ENCODE measurements at places on chromosomes 7 and 10.
A peak's percentile ranks its signal among the peaks of the same experiment; 100 is the strongest.

GRCh38 chr7:99943641-99944496, 14.4 kb upstream of the GJC3 start:
- DNase-seq: peak; percentile 36

- no peak for DNase-seq
These were observed 97.9 kb downstream of the TSPAN12 start for GRCh38 chr7:120760050-120760449.

DNA sequence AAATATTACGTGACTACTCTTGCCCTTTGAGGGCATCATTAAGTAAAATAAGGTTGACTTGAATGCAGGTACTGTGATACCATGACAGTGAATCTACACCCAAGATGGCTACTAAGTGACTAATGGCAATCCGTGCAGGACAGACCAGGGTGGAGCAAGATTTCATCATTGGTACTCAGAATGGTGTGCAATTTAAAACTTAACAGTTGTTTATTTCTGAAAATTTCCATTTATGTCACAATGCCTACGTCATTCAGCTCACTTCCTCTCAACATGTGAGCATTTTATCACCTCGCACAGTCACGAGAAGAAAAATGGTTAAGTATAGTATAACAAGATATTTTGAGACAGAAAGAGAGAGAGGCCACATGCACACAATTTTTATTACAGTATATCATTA, 50.3 kb upstream of the MET start:
- DNase-seq: no peak

DNA sequence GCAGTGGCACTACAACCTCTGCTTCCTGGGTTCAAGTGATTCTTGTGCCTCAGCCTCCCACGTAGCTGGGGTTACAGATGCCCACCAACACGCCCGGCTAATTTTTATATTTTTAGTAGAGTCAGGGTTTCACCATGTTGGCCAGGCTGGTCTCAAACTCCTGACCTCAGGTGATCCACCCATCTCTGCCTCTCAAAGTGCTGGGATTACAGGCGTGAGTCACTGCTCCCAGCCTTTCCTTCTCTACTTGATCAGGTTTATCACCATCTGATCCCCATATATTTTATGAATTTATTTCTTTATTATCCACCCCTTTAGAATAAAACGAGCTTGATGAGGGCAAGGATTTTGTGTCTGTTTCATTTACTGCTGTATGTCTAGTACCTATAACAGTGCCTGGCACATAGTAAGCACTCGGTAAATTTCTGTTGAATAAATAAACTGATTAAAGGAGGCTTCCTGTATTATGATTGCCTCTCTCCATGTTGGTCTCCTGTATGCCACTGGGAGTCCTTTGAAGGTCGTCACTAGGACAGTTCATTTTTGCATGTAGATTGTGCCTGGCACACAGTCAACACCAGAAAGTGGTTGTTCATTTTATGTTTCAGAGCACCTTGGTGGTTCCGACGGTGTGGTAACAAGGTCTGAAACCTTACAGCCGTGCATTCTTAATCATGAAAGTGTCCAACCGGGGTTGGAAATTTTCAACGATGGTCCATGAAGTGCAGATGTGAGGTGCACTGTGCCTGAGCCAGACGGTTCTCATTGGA, 9.6 kb upstream of the EIF3A start:
- DNase-seq: no peak

DNA sequence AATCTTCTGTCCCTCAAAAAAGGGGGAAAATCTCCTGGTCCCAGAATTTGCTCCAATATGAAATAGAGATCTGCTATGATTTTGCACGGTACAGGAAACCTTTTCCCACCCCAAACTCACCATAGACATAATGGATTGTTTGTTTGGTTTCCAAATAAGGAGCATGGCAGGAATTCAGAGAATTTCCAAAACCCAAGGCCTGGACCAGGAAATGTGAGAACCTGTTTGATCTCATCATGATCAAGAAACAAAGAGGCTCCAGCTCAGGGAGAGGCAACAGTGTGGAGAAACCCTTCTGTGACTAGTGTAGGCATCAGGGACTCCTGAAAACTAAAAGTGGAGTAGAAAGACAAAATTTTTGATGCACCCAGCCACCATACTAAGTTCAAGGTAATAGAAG, 1548.1 kb upstream of the LRRTM3 start:
- no peak for DNase-seq

DNA sequence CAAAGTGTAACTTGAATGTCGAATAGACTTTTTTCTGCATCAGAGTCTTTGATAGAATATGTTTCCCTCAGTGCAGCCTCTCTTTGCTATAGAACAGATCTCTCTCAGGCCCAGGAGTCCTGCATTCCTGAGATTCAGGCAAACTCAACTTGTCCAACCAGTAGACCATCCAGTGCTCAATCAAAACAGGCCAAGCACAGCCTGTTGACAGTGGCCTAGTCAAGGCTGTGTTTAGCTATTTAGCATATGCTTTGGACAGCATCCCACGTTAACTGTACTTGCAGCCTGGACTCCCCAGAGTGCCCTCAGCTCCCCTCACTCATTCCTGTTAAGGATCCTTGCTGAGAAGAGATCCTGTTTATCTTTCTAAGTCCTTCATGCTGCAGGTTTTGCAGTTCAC, 16.3 kb downstream of the OR6V1 start:
- DNase-seq: no peak

DNA sequence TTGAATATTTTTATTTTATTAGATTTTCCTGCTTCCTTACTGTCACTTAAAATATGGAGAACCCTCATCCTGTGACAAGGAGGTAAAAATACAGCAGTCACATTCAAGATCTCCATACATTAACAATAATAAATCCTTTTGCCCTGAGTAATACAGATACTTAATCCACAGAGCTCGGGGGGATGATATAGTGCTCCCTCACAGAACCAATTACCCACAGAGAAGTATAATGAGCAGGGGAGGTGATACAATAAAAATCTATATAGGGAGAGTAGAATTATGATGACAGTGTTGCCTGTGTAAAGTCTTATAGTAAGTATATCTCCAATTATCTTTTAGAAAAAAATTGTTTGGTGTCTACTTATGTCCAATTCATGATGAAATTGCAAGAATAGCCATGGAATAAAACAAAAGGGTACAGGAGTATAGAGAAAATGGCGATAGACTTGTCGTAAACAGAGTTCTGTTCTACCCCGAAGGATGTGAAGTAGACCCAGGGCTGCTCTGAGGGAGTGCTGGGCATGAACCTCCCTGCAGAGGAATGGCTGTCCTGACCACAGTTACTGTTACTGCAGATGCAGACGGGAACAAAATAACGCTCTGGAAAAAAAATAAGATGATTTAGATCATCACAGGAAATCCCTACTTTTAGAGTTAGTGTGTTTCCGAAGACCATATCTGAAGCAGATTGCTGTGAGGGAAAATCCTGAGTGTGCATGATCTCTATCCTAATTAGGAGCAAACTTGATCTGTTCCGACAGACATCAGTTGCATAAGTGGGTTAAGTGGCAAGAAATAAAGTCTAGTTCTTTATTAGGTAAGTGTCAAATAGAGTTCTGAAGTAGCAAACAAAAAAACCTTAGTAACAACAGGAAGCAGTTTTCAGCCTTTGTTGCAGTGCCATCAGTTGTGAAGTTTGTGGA, 123.7 kb downstream of the KAT6B start:
- no peak for DNase-seq

DNA sequence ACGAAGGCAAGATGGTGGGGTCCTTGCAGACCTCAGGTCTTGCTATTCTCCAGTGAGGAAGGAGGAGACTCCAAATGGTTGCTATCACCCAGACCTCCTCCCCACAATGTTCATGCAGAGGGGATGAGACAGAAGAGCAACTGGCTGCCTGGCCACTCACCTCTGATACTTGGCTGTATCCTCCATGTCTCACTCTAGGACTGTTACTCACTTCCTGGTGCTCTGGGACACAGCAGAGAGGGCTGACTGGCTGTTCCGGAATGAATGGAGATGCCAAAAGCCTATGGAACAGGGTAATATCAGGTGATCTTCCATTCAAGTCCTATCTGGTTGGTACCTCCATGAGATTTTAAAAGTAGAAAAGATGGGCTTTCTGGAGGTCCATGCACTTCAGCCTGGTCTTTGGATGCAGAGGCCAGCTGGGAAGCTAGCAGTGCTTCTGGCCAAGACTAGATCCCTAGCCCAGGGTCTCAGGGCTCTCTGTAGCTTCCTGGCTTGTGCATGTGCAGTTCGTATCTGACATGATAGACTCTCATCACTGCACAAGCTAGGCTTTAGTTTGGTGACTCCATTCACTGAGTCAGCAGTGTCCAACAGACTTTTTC, 27.0 kb upstream of the ABI1 start:
- no peak for DNase-seq

- no peak for DNase-seq
These were observed 71.4 kb downstream of the SGMS1 start for GRCh38 chr10:50552308-50552707.

DNA sequence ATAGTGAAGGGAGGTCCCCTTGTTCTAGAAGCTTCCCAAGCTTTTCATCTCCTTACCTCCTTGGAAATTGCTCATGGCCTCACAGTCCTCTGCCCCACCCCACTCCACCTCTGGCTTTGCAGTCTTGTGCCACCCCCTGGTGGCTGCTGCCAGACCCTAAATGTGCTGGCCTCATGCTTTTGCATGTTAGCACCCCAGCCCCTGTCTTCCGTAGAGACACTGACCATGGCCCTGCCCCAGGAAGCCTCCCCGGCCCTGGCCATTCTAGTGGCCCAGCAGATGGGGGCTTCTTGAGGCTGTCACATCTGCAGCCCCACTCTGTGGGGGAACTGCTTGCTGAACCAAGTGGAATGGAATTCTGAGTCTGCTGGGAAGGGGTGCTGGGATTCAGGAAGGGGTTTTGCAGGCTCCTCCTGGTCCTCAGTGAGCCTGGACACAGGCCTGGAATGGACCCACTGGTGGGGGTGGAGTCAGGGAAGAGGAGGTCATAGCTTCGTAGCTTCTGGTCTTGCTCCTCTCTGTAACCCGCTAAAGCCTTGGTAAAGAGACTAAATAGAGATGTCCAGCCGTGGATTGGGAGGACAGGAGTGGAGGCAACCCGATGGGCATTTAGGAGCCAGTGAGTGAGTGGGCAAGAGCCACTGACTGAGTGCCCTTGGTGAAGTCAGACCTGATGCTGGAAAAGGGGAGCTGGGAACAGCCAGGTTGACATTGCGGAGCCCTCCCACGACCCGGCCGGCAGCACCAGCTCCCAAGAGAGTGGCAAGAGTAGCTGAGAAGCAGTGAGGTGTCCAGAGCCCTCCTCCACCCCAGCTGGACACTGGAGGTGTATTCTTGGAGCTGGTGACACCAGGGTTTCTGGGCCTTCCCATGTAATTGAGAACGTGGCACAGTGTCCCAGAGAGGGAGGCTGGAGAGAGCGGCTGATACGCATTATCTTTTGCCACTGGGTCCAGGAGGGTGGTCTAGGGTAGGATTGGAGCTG, 20.9 kb downstream of the RAMP3 start:
- no peak for DNase-seq

DNA sequence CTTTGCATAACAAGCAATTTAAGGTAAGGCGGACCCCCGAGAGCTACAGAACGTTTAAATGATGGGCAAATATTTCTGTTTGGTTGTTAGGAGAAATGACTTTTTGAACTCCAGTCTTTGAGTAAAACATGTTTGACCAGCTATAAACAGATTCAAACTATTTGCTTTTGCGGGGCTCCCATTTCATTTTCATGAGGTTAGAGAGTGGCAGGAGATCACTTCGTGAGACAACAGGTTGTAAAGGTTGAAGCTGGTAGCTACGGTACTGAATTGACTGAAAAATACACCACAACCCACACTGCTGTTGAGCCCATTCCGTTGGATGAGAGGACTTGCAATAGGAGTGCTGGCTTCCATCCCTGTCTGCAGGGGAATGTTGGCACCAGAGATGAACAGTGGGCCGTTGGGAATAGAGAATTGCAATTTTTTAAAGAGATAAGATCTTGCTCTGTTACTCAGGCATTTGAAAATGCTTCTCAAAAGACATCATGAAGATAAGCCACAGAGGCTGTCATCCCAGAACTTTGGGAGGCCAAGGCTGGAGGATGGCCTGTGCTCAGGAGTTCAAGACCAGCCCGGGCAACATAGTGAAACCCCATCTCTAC, 65.7 kb upstream of the CARD11 start:
- DNase-seq: peak; percentile 22

DNA sequence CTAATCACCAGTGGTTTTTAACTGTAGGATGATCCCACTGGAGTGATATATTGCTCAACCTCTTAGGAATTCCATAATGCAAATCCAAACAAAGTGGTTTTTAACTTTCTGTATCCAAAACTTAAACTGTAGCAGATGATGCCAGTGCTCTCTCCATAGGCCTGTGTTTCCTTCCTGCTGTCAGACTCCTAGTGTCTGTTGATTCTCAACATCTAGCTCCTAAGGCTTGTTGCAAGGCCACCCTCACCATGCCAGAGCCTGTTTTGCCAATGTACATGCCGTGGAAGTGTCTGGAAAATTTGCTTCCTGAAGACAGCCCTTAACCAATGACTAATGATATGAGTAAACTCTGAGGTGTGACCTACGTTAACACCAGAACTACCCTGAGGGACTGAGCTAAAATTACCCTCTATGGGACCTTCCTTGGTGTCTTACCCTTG, 39.3 kb downstream of the C1GALT1 start:
- DNase-seq: no peak

- no peak for DNase-seq
These were observed 45.1 kb downstream of the PTN start for GRCh38 chr7:137298464-137298794.

GRCh38 chr10:19782430-19783089, 33.7 kb upstream of the PLXDC2 start:
- DNase-seq: no peak
